CD4-positive, alpha-beta T cell treated with Interferon gamma for 1 hour (primary cell): ENCODE measurements at places on chromosomes 2 and 18.

GRCh38 chr2:20722592-20723240 lies 55.8 kb downstream of the GDF7 start:
- no peak for DNase-seq

DNA sequence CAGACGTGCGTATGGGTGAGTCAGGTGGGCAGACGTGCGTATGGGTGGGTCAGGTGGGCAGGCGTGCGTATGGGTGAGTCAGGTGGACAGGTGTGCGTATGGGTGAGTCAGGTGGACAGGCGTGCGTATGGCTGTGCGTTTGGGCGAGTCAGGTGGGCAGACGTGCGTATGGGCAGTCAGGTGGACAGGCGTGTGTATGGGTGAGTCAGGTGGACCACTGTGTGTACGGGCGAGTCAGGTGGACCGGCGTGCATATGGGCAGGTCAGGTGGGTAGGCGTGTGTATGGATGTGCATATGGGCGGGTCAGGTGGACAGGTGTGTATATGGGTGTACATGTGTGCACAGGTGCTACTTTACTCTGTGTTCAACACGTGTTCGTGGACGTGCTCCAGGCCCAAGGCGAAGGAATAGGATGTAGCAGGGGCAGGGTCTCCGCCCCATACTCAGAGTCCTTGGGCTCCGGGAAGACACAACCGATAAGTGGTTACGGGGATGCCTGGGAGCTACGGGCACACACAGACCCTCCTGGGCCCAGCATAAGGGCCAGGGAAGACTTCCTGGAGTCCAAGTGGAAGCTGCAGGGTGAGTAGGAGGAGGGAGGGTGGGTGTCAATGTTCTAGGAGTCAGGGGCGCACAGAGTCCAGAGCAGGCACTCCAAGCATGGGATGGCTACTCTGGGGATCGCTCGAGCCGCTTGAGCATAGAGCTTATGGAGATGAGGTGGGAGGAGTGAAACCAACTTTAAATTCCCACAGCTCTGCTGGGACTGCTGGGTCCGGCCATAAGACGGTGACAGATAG lies 27.1 kb upstream of the KLF11 start:
- no peak for DNase-seq

- DNase-seq, result no peak
These were observed 145.9 kb downstream of the GREB1L start for GRCh38 chr18:21387886-21388285.

GRCh38 chr2:186069676-186070075 lies 331.1 kb downstream of the FSIP2 start:
- DNase-seq, result no peak

DNA sequence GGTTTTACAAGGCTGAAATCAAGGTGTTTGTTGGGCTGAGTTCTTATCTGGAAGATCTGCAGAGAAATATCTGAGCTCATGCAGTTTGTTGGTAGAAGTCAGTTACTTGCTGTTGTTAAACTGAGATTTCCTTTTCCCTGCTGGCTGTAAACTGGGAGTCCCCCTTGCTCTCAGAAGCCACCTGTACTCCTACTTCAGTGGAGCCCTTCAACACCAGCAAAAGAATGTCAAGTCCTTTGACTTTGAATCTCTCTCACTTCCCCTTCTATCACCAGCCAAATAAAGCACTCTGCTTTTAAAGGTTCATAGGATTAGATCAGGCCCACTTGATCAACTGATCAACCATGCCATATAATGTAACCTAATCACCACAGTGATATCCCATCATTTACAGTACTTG lies 252.2 kb upstream of the CDH7 start:
- DNase-seq, result no peak

- no peak for DNase-seq
These were observed 63.6 kb downstream of the CTNNA2 start for GRCh38 chr2:79576451-79576850.

- DNase-seq, result no peak
These were observed 149.9 kb downstream of the RPIA start for GRCh38 chr2:88841224-88841929.

DNA sequence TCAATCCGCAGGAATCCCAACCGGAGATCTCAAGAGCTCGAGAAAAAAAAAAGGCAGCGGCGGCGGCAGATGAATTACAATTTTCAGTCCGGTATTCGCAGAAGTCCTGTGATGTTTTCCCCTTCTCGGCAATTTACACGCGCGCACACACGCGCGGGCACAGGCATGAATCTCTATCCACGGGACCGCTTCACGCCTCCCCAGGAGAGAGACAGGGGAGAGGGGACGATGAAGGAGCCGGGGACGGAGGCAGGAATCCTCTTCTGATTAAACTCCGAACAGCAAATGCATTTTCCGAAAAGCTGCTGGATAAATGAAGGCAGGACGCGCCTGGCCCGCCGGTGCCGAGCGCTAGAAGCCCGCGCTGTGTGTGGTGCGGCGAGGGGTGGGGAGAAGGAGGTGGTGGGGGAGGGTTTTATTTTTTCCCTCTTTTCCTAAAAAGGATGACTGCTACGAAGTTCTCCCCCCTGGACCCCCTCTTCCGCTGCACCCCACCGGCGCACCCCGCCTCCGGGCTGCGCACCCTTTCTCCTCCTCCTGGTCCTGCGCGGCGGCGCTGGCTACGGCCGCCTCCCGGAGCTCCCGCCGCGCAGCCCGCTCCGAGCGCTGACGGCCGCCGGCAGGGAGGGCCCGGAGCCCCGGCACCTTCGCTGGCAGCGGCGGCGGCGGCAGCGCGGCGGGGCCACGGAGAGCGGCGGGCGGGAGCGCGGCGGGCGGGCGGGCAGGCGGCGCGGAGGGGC lies at the start of gene BCL2:
Gene BCL2, minus strand, starts transcription at position 387 of the 740 bp plus-strand sequence.
- no peak for DNase-seq

DNA sequence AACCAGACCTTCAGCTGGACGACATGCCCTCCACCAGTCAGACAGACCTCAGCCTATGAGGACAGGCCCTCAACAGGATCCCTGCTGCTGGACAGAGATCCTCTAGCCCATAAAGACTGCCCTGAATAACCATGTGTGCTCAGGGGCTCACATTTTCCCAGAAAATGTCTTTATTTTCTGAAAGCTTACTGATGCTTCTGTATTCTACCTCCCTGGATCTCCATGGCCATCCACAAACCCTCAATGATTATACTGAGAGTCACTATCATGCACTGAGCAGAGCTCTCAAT lies 1.8 kb upstream of the PTPN18 start:
- no peak for DNase-seq

DNA sequence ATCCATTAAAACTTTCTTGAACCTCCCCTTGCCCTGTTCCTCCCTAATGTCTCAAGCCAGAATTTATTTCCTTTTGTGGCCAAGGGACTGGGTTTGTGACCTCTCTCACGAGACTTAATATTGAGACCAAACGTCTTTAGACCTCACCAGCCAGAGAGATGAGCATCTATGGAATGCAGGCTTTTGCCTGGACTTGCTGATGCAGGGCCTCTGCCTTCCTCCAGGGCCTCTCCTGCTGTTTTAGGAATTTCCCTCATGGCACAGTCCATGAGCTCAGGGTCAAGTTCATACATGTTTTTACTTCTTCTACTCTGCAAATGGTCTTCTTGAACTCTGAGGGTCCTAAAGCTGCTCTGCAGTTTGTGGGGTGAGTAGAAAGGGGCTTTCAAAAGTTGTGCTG lies 22.3 kb downstream of the IL1B start:
- no peak for DNase-seq

DNA sequence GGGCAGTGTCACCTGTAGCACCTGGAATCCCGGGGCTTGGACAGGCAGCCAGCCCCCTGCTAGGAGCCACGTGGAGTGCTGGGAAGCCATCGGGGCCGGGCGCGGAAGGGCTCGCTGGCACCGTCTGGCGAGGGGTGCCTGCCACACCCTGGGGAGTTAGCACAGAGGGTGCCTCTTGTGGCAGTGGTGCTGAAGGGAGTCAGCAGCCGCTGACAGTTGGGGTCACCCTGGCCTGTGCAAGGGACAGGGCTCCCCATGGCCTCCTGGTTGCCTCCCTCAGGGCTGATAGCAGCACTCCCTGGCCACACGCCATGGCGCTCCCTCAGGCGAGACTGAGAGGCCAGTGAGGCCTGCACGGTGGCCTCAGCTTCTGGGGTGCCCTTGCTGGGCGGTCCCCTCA lies 13.9 kb upstream of the D2HGDH start:
- DNase-seq, result no peak

DNA sequence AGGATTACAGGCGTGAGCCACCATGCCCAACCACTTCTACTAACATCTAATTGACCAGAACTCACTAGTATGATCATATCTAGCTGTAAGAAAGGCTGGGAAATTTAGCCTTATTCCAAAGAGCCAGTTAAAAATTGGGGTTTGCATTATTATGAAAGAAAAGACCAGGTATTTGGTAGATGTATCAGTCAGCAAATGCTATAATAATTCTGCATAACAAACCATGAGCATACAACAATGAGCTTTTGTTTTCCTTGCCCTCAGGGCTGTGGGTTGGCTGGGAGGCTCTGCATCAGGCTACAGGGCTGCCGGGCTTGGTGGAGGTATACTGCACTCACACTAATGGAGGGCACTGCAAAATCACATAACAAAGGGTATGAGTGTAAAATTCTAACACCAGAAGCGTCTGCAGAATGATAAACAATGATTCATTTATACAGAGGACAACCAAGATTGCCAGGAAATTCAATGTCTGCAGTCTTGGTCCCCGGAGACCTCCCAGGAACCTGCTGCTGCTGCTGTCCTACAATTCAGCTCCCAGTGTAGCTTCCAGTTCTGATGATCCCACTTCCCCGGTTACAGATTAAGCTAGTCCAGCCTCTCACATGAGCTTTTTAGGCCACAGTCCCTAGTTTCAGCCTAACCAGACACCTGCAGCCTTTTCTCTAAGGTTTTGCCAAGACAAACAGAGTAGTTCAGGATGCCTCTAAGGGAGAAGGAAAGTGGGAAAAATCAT lies 32.2 kb upstream of the ST3GAL5 start:
- DNase-seq, result no peak

- no peak for DNase-seq
These were observed 139.4 kb downstream of the WDSUB1 start for GRCh38 chr2:159146996-159147666.

- peak; percentile 84 for DNase-seq
These were observed 8.5 kb downstream of the HES6 start for GRCh38 chr2:238231251-238231793.

DNA sequence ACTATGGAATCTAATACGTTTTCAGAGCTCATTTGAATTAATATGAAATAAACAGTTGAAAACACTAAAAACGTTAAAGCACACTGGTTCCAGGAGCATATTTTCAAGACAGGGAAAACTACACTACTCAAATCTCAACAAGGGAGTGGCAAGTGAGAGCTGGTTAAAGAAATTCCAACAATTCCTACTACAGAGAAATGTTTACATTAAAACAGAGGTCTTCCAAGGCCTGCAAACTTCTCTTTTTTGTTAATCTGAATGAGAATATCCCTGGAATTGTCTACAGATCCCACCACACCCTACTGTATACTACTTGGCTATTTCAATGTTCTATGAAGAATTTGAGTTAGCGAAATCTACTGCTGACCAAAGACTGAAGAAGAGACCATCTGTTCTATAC lies 231.5 kb downstream of the ZEB2 start:
- DNase-seq, result no peak

- no peak for DNase-seq
These were observed 29.3 kb downstream of the CYP26B1 start for GRCh38 chr2:72118386-72118785.

DNA sequence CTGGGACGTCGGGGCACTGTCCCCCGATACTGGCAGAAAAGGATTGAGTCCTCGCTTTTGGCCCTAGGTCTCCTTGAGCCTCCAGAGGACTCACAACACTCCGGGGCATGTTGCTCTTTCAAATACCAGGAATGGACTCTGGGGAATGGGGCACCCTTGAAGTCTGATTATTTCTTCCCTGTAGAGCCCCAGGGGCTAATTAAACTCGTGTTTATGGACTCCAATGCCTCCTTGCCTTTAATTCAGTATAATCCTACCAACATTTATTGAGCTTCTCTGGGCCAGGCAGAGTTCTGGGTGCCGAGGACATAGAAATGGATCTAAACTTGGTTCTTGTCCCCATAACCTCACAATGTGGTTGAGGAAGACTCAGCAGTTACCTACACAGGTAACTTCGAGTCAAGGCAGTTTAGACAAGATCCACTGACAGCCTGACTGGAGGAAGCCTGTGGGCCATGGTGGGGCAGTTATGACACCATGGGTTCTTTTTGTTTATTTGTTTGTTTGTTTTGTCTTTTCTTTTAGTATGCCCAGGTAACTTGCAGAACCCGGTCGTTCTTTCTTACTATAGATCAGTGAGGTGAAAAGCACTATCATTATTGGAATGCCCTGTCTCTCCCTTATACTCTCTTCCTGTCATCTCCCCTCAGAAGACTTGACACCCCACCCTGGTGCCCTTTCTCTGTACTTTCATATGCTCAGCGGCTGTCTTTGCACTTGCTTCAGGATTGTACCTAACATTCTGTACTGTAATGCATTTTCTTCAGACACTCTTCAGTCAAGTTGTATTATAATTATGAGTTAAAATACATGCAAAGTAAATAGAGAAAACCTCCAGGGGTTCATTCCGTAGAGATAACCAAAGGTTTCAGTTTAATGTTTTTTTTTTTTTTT lies 3.2 kb downstream of the CFLAR start:
- DNase-seq, result no peak

DNA sequence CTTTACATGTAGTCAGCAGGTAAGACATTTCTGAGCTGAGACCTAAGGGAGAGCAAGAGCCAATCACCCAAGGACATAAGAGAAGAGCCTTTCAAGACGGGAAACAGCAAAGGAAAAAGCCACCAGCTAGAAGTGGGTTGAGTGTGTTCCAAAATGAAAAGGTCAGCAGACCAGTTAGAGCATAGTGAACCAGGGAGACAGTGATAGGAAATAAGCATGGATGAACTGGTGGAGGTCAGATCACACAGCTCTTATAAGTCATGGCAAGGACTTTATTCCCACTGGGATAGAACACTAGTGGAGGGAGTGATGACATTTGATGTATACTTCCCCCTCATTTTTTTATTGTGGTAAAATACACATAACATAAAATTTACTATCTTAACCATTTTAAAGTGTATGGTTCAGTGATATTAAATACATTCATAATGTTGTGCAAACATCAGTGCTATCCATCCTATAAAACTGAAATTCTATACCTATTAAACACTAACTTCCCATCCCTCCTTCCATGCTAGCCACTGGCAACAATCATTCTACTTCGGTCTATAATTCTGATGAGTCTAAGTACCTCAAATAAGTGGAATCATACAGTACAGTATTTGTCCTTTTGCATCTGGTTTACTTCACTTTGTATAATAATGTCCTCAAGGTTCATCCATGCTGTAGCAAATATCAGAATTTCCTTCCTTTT lies 155.8 kb upstream of the WDSUB1 start:
- DNase-seq, result no peak

DNA sequence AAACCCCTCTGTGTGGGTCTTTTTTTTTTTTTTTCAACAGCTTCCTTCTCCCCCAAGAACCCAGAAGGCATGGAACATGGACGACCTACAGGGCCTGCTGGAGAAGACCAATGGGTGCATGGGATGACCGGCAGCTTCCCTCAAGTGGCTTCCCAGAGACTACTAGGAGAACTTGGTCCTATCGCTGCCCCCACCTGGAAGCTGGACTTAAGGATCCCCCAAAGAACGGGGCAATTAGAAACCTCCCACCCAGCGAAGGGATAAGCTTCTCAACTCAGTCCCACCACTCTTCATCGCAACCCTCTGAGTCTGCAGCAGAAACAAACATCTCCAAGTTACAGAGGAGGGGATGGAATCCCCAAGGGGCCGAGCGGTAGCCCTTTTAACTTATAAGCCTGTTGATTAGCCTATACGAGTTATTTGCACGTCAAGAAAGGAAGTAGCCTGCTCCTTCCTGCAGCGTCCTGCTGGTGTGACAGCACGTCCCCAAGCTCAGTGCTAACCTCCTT lies 1.4 kb downstream of the ACTR1B start:
- no peak for DNase-seq
